IMR-90 (cell line): ENCODE measurements at places on chromosomes 1 and 21. TPM values are rescaled to one million over a fixed set of nuclear protein-coding genes. Genes with fewer than 3 reads are reported as not detected.

DNA sequence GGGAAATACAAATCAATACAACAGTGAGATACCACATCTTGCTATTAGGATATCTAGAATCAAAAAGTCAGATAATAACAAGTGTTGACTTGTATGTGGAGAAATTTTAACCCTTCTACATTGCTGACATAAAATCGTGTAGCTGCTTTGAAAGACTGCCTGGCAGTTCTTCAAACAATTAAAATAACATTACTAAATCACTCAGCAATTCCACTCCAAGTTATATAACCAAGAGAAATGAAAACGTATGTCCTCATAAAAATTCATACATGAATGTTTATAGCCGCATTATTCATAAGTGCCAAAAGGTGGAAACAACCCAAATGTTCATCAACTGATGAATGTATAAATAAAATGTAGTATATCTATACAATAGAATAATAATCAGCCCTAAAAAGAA, 164.6 kb downstream of the RASAL2 start:
- peak; percentile 10 for DNase-seq

DNA sequence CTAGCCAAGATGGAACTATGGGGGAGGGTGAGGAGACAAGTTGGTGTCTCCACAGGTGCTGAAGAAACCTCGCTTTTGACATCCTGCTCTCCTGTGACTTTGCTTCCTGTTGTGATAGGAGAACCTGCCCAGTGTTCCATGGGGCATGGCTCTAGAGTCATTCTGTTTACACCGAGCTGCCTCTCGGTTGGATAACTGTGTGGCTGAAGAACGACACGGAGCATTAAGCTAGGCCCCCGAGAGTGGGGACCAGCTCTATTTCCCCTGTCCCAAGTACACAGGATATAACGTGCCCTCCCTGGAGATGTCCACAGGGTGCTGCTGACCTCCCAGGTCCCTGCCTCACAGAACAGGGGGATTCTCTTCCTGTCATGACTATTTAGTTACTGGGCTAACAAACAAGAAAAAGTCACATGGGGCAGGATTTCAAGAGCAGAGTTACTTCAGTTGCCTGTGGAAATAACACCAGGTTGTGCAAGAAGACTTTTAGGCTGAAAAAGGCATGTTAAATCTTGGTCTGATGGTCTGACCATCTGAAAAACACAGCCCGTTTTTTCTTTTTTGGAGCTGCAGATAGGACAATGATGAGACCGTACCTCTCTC, 29.4 kb upstream of the PPP2R5A start:
- DNase-seq, result no peak

- no peak for DNase-seq
Measured at GRCh38 chr1:44355582-44356305, 687 bp upstream of the ERI3 start.

- no peak for DNase-seq
Measured at GRCh38 chr1:23366598-23366997, 3.0 kb downstream of the ZNF436 start.

DNA sequence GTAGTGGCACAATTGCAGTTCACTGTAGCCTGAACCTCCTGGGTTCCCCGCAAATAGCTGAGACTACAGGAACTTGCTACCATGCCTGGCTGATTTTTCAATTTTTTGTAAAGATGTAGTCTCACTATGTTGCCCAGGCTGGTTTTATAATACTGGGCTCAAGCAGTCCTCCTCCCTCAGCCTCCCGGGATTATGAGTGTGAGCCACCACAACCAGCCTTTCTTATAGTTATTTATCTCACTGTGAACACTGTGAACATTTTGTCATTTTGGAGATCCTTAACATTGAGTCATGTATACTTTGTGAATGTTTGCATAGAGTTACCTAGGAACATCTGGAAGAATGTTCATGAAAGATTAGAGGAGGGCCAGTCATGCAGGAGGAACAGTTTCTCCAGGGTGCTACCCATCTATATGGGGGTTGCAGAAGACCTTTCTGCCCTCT, 127.1 kb upstream of the CACYBP start:
- peak; percentile 22 for DNase-seq

- peak; percentile 39 for DNase-seq
Measured at GRCh38 chr1:201676197-201676596, 137.3 kb downstream of the NAV1 start.

- DNase-seq, result peak; percentile 45
Measured at GRCh38 chr1:23400324-23401114, 24.0 kb downstream of the TCEA3 start.

- DNase-seq, result peak; percentile 84
Measured at GRCh38 chr1:161727256-161727924, 6.0 kb downstream of the FCRLB start.

GRCh38 chr21:44911384-44912157, 9.1 kb downstream of the ITGB2 start:
- no peak for DNase-seq

The GPR153 gene
- 1.7 and 1.8 TPM in 2 replicates for total RNA-seq

The CCDC185 gene
- total RNA-seq, result not detected in 2 replicates

The IGSF9 gene
- total RNA-seq, result not detected in 2 replicates

The RGS13 gene
- total RNA-seq, result not detected in 2 replicates
